ENCODE measurements at places on chromosomes 13 and 19.

- DNase-seq, result no peak
These were observed 890.1 kb upstream of the PCDH20 start for GRCh38 chr13:62305756-62306155.

- peak; percentile 81 for DNase-seq
These were observed at the start of gene CCDC97 for GRCh38 chr19:41310033-41310831. Gene CCDC97 (plus strand): TSS chr19:41310172. CDS start chr19:41310311, 139 bp downstream.

GRCh38 chr13:79448413-79448812 is 32.5 kb upstream of the NDFIP2 start:
- DNase-seq, result no peak

DNA sequence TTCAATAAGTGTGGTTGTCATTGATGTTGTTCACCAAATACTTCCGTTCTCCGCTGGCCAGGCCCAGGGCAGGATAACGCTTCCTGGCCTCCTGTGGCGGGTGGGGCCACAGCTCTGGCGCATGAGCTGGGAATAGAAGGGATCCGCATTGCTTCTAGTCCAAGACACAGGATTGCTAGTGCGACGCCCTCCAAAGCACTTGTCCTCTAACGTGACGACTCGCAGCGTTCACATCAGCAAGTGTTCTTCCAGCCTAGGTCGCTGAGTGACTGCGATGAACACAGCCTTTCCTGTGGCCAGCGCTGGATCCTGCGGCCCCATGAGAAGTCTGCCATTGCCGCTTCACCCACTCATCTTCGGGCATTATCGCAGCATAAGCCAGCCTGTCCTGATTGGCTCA is 39.4 kb downstream of the VSTM2B start:
- no peak for DNase-seq

DNA sequence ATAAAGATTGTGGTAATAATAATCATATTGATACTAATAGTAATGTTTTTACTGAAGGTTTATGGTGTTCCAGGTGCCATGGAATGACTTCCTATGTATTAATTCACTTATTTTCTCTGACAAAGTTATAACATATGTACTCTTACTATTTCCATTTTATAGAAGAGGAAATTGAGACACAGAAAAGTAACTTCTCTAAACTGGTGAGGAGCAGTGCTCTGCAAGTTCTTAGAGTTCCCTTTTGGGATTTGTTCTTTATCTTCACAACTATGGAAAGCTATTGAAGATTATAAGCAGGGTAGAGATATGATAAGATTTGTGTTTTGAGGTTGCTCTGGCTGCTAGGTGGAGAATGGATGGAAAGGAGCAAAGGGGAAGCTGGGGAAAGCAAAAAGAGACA is 83.9 kb upstream of the OLFM4 start:
- DNase-seq, result no peak

DNA sequence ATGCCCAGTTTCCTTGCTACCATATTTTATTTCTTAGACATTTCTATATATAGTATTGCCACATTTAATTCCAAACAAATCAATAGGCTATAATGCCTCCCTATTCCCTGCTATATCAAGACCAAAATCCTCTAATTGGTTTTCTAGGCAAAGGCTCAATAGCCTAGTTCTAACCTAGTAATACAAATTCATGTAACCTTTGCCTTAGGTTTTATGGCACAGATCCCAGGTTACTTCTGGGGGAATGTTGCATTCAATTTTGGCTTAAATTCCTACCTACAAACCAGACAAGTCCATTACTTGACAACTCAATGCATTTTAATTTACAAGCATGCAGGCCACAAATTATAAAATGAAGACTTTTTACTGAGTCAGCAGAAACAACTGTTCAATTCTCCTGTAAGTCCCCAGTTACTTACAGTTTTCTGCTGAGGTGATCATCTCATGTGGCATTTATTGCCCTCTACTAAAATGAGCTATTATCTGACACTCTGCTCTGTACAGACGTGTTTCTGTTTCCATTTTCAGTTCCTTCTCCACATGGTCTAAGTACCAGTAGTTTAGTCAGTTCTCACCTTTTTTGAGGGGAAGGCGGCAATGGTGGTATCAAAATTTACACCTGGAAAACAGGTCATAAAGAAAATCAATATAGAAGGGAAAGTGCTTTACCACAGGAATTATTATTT is 11.7 kb downstream of the KCNRG start:
- DNase-seq, result no peak

GRCh38 chr13:32968316-32968715 is 47.9 kb upstream of the KL start:
- no peak for DNase-seq

GRCh38 chr13:29101409-29101808 is 281.3 kb downstream of the MTUS2 start:
- DNase-seq, result no peak

- peak; percentile 61 for DNase-seq
These were observed 8.8 kb downstream of the ALOX5AP start for GRCh38 chr13:30744056-30744680.

- no peak for DNase-seq
These were observed 186.2 kb downstream of the POSTN start for GRCh38 chr13:37412241-37412921.

DNA sequence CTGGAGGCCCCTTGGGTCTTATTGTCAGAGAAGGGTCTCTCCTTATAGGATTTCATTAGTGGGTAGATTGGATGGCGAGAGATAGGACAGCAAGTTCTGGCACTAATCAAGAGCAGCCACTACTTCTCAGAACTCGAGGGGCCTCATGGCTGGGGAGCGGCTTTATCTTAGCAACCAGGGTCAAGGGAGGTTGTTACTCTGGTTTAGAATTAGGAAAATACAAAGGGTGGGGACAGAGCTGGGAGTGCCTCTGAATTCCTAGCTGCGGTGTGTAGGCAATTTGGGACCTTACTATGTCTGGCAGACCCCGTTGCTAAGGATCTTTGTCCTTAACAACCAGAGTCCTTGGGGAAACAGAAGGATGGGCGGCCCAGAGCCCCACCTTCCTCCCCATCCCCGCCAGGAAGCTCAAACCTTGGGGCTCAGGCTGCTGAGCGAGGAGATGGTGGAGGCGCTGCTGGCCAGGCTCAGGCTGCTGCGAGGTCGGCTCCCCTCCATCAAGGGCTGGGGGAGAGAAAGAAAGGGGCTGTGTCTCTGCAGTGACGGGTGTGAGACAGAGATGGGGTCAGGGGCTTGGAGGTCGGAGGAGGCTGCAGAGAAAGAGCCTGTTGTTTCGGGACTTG is 1.2 kb downstream of the PLEKHA4 start:
- no peak for DNase-seq

DNA sequence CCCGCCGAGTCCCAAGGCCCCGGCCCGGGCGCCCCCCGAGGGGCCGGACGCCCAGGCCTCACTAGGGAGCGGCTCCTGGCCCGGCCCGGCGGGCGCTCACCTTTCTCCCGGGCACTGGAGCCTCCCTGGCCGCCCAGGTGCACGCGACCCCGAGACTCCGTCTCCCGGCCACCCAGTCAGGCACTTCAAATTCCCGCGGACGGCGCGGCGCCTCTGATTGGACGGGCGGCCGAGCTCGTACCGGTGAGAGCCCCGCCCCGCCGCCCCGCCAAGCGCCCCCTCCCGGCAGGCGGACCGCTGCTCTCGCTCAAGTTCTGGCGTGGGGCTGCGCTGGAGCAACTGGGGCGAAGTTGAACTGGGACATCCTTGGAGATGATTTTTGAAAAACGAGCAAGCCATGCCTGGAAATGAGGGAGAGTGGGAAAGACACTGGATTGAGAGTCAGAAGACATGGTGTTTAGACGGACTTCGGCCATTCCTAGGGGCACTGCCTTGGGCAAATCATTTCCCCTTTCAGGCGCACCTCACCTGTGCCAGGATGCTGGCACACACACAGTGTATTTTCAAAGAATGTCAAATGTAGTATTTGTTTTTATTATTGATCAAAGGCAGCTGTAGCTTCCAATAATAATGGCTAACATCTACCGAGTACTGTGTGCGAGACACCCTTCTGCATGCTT is 485.3 kb downstream of the UQCRFS1 start:
- no peak for DNase-seq

- DNase-seq, result no peak
These were observed 533.8 kb upstream of the PCDH9 start for GRCh38 chr13:67763984-67764383.

- no peak for DNase-seq
These were observed 133.9 kb downstream of the PTPRS start for GRCh38 chr19:5206751-5207075.

GRCh38 chr19:43425567-43426392 is 11.1 kb downstream of the TEX101 start:
- DNase-seq, result no peak

DNA sequence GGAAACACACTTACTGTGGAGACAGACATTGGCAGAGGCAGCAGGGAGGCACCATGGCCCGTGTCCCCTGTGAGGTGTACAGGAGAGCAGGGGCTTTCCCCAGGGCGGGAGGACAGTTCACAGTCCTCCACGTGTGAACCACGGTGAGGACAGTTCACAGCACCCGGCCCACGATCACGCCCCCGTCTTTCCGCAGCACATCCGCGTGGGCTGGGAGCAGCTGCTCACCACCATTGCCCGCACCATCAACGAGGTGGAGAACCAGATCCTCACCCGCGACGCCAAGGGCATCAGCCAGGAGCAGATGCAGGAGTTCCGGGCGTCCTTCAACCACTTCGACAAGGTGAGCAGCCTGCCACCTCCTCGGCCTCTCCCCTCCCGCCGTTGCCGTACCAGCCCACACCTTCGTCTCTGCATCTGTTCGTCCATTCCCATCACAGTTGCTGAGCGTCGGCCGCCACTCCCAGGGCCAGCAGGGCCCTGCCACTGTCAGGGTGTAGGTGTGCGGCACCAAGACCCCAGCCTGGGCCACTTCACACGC is 17.4 kb downstream of the CAPN12 start:
- no peak for DNase-seq

DNA sequence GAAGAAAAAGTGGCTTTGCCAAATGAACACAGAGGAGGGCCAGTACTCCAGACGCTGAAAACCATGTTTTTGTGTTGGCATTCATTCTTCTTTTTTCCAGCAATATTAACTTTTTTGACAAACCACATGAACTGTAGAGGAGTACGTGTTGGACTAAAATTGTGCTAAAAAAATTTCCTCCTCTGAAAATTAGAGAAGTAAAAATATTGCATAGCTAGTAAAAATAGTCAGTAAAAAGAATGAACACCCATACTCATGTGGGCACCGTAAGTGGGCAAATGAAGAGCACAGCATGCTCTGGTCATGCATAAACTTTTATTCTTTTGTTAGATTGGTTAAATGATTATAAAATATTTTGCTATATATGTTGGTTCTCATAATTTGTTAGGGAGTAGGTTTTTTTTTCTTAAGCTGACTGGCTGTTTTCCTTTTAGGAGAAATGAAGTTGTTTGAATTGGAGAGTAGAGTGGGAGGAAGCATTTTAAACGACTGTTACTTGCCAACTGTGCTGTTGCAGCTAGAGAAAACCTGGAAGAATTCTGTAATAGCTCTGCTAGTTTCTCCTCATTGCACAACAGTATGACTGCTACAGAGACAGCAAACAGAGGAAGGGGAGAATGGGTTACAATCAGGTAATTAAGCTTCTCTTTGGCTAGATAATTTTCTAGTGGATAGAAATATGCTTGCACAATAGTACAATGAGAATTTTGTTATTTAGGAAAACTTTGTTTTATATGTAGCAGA is 222.4 kb downstream of the KCTD12 start:
- DNase-seq, result no peak

DNA sequence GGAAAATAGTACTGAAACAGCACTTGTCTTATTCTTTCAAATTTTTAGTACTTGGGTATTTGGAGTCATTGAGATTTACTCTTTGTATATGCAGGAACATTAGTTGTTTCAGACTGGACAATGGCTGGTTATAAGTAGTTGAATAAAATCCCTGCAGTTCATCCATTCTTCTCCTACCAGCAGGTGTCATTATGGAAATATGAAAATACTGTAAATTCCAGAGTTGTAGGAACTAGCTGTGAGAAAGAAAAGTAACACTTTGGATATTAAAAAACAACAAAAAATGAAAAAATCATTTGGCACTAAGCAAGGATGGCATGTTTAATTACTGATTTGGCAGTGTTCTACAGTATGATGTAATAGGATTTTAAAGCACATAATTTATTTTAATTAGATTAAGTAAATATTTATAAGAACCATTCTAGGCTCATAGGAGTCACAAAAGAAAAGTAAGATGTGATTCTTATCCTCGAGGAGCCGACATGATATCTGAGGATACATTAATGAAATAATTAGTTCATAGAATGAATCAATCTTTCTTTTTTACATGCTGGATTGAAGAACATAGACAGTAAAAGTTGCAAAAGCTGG is 155.3 kb downstream of the KCNRG start:
- DNase-seq, result no peak

- DNase-seq, result no peak
These were observed 55.7 kb downstream of the FAM216B start for GRCh38 chr13:42836930-42837690.

DNA sequence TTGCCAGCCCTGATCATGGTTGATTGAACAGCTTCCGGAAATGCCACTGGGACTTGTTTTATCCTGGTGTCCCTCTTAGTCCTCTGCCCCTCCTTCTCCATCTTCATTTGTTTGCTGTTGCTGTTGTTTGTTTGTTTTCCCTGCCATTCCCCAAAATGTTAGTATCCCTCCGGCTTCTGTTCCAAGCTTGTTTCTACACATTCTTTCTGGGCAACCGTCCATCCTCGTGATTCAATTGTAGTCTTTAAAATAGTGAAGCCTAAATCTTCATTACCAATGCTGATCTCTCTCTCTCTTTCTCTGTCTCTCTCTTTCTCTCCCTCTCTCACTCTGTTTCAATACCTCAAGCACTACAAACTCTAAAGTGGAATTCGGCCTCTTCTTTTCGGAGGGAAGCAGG is 649.3 kb upstream of the ARGLU1 start:
- no peak for DNase-seq

GRCh38 chr19:9941671-9942070 is 5.4 kb upstream of the OLFM2 start:
- no peak for DNase-seq

DNA sequence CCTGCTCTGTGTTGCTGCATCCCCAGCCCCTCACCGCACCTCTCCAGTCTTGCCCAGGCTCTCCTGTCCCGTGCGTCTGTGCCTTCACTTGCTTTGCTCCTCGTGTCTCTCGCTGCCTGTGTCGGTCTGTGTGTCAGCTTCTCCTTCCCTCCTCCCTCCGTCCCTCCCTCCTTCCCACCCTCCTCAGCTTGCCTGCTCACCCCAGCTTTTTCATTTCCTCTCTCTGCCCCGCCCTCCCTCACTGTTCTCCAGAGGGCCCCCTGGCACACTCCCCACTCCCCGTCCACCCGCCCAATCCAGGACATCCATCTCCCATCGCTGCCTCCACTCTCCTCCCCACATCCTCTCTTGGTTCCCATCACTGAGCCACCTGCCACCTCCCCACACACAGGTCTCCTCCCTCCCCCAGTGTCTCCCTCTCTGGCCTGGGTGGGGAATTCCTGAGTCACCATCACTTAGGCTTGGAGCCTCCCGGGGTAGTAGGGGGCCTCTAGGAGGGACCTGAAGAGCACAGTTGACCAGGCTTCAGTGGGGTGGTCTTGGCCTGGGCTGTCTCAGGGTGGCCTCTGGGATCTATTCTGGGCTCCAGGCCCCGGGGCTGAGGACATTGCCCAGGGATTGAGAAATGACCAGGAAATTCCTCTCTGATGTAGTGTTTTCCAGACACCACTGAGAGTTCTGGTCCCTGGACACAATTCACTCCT is at the start of gene PTGIR:
Gene PTGIR, minus strand, starts transcription at position 132 of the 704 bp plus-strand sequence. CDS start 864 bp downstream, outside the sequence.
- DNase-seq, result no peak

GRCh38 chr13:111505175-111505777 is 184.8 kb downstream of the TEX29 start:
- no peak for DNase-seq
